NCI-H1930 (cell line): ENCODE measurements at places on chromosomes 3 and 15.

DNA sequence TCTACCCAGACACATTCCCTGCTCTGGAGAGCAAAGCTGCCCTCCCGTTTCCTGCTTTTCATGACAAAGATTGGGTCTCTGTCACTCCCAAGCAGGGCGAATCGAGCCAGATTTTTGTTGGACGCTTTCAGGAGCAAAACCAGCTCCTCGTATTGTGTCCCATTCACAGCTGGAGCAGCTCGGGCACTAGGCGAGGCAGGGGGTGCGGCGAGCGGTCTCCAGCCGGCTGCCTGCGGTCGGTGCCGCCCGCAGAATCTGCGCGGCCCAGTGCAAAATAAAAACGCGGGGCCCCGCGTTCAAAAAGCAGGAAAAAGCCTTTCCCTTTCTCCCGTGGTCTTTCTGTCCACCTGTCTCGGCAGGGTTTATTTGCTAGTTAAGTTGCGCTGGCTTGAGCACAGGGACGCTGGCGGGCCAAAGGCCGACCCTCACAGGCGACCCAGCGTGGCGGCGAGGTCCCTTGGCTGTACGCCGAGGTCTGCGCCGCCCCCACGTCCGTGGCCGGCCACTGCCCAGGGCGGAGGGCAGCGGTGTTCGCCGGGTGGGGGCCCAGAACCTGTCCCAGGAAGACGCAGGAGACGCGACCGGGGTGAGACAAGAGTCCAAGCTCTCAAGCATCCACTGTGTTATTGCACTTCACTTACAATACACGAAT is 71.2 kb downstream of the CYP19A1 start:
- no peak for DNase-seq

- DNase-seq = no peak
Measured at GRCh38 chr15:45611305-45611704, 23.5 kb upstream of the SQOR start.

- DNase-seq = no peak
Measured at GRCh38 chr15:45763170-45763869, 128.5 kb downstream of the SQOR start.

GRCh38 chr3:136805795-136806194 is 13.1 kb upstream of the SLC35G2 start:
- DNase-seq = no peak

- no peak for DNase-seq
Measured at GRCh38 chr3:129622226-129622874, 15.9 kb upstream of the PLXND1 start.

GRCh38 chr3:182501856-182502255 is 291.4 kb upstream of the ATP11B start:
- DNase-seq = no peak

GRCh38 chr3:173734895-173735294 is 337.4 kb downstream of the NLGN1 start:
- no peak for DNase-seq

DNA sequence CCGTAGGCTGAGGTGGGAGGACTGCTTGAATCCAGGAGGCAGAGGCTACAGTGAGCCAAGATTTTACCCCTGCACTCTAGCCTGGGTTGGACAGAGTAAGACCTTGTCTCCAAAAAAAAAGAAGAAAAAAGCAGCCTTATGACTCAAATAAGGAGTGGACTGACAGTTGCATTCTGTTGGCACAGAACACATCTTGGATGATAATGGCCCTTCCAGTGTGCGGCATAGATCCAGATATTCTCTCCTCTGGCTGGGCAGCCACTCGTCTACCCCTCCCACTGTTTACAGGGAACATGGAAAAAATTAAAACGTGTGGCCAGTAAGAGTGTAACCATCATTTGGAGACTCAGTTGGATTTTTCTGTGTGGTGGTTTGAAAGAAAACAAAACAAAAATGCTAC is 118.6 kb upstream of the RNF7 start:
- no peak for DNase-seq

DNA sequence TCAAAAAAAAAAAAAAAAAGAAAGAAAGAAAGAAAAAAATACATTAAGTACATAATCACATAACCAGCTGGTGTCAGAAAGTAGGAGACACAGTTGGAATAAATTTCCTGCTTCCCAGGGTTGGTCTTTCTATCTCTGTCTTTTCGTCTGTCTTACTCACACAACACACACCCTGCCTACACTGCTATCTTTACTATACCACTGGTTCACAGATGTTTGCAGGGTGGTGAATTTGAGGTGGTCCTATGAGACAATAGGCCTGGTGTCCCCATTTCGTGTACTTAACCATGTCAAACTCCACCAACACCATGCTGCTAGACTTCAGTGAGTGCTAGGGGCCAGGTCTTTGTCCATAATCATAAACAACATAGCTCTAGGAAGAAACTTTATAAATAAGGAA is 17.6 kb upstream of the CD47 start:
- DNase-seq = no peak

GRCh38 chr3:72381584-72381983 is 466.7 kb downstream of the SHQ1 start:
- no peak for DNase-seq

GRCh38 chr15:61659566-61660190 is 400.6 kb downstream of the VPS13C start:
- DNase-seq = no peak

DNA sequence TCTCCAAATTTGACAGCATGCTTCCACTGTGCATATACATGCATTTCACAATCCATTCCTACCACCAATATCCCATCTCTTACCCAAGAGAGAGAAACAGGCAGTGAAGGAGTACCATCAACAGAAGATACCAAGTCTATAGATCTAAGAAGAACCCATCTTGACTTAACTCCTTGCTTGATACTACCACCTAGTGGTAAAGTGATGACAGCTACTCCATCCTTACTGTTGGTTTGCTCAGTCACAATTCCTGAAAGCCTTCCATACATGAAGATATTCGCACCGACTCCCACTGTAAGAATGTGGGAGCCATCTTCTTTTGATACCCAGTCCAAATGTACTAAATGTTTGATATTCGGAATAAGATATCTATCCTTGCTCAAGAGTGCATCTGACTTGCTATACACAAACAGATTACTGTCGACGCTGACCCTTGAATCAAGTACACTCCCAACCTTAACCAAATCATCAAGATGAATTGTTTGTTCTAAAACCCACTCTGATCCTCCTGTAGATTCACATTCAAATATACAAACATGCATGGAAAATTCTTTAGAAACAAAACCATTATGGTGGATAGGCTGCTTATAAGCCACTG is 123.1 kb downstream of the DMXL2 start:
- no peak for DNase-seq

- no peak for DNase-seq
Measured at GRCh38 chr3:178560759-178561158, 24.5 kb downstream of the KCNMB2 start.

- DNase-seq = no peak
Measured at GRCh38 chr15:77122576-77122975, 51.7 kb upstream of the TSPAN3 start.

DNA sequence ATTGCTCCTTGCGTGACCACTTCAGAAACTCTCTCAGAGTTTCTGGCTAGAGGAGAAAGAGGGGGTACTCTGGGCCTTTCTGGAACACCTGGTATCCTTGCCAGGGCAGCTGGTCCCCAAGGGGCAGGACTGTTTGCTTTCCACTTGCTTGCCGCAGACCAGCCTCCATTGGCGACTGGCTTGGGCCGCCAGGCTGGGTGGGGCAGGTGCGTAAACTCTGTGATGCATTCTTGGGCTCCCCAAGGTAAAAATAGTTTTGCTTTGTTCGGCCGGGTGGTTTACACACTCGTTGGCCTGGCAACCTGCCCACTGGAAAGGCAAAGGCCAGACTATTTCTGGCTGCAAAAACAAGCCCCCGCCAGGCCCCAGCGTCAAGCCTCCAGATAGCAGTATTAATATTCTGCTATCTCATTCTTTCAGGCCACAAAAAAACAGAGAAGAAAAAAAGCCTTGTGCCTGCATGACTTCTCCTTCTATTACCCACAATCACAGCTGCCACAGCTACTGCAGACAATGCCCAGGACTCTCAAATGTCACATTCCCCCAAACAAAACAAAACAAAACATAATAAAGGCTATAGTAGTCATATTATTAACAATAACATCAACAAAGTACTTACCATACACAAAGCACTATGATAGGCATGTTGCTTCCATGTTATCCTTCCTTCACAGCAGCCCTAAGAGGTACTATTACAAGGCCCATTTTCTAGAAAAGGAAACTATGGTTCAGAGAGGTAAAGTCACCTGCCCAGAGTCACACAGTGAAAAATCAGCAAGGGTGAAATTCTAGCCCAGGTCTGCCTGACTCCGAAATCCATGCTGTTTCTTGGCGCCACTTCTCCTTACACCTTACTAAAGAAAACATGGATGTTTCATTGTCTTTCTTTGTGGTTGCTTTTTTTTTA is 14.0 kb upstream of the SSUH2 start:
- no peak for DNase-seq

DNA sequence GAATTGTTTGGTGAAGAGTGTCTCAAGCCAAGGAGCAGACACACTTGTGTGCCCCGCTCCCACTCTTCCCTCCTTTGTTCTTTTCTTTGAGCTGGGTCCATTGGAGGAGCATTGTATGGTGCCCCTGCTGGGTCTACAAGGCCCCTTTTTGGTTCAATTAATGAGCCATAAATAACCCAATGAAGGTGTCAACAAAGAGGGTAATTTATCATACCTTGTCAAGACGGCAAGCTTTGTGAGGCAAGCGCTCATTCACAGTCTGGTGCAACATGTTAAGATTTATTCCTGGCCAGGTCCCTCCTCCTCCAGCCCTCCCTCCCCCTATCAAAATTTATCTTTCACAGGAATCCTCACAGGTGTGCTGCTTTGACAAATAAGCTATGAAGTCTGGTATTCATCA is 300.1 kb downstream of the RORA start:
- DNase-seq = no peak
